ENCODE measurements at places on chromosomes 4 and X.

- DNase-seq = no peak
Observed at GRCh38 chr4:137266511-137266910, 265.8 kb downstream of the PCDH18 start.

GRCh38 chrX:21943460-21944135 lies 3.1 kb downstream of the SMS start:
- no peak for DNase-seq

- DNase-seq = no peak
Observed at GRCh38 chr4:27187786-27188185, 327.1 kb downstream of the STIM2 start.

DNA sequence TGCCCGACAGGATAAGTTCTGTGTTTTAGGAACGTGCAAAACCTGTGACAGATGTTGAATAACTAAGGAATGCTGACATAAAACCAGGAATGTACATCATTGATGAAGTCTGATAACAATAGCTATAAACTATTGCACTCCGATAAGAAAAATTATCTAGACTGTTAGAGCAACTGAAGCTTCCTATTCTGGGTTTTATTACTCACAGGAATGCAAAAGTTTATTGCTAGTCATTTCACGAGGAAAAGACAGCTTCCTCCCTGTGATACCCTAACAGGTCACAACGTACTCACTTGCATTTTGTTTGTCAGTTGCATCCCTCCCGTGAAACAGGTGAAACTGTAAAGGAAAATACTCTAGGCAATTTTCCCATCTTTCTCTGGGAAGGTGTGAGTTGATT lies 65.9 kb downstream of the CLDN22 start:
- no peak for DNase-seq

DNA sequence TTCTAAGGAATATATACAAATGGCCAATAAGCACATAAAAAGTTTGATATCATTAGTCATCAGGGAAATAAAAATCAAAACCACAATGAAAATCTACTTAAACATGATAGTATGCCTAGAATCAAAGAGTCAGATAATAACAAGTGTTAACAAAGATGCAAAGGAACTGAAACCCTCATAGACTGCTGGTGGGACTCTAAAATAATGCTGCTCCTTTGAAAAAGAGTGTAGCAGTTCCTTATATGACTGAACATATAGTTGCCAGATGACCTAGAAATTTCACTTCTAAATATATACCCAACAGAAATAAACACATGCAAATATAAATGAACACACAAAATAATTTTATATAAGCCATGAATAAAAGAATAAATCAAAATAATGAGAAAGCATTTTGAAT lies 205.1 kb upstream of the CTSO start:
- DNase-seq = no peak

DNA sequence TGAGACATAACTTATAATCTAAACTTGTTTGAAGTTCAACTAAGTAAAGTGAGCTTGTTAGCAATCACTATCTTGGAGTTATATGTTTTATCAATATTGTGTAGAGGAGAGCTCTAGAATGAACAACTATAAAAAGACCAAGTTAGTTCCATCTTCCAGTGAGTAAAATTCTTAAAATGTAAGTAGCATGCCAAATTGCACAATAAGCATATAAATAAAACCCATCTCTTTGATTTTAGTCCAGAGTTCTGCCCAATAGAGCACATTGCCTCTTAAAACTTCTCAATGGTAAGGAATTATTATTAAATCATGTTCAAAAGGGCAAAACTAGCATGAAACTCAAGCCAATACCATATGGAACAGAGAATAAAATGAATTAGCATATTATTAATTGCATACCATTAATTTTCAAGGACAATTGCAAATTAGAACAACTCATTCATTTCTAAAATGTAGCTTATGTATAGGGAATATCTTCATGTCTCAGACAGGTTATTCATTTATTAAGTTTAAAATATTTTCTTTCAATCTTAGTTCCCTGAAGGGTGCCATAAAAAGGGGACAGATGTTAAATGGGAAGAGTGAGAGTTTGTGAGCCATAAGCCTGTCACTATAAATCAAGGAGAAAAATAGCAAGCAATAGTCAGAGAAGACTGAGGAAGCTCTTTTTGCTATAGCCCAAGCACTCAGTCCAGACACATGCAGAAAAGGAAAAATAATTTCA lies 507.6 kb downstream of the CENPC start:
- DNase-seq = no peak

GRCh38 chrX:66638591-66639500 lies at the start of gene EDA2R:
TSS of gene EDA2R (minus strand) at chrX:66639078. CDS start at chrX:66616020, 23,058 bp downstream.
- no peak for DNase-seq

DNA sequence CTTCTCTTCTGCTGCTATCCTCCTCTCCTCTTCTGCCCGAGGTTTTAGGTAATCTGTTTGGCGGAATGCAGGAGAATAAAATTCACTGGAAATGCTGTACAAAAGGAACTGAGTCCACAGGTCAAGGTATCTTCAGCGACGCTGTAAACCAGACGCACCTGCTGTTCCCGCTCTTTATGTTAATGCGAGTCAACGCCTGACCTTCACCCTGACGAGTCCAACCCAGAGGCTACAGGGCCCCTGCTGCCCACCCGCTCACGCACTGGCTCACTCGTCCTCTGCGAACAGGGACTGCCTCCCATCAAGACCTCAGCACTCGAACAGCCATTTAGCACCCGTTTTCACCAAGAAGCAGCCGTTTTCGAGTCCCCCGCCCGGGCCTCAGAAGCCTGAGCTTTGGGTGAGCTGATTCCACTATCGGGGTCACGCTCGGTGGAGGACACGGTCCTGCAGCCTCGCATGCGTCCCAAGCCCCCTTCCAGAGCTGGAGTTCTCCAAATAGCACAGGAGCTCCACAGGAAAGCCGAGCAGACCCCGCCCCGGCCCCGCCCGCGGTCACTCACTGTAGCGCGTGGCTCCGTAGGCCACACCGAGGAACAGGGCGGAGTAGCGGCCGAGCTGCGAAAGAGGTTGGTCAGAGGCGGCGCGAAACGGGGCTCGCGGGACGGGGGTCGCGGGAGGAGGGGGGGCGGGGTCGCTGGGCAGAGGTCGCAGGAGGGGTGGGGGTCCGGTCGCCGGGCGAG lies 556 bp downstream of the ATP5ME start:
- DNase-seq = no peak

DNA sequence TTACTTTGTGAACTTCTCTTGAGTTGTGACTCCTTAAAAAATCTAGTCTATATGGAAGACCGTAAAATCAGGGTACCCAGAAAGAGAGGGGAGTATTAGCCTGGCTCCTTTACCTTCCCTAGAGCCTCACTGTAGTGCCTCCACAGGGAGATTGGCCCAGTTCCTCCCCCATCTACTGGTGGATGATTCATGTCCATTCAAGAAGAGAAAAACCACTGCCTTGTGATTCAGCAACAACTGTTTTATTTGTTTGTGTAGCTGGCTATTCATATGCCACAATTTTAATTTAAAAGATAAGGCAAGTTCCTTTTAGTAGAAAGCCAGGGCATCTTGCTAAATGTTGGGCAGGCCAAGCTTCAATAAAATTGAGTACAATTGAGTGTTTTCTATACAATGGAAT lies 221.8 kb upstream of the KCNIP4 start:
- no peak for DNase-seq

GRCh38 chr4:175905925-175906324 lies 93.9 kb upstream of the GPM6A start:
- no peak for DNase-seq

- DNase-seq = no peak
Observed at GRCh38 chr4:108425988-108426387, 194.4 kb upstream of the RPL34 start.

DNA sequence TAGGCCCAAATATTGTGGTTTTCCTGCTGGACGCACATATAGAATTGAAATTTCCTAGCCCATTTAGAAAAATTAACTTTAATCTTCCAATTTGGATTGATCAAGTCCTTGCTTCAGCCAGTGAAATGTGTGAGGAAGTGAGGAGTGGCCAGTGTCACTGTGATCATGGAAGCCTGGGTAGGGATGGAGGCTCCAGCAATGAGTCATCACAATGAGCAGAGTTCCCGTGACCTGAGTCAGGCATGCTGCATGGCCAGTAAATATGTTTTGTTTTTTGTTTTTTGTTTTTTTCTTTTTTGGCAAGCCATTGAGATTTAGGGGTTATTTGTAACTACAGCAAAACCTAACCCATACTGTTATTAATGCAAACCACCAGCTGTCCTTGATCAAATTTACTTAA lies 52.1 kb downstream of the IDS start:
- DNase-seq = no peak

- DNase-seq = no peak
Observed at GRCh38 chr4:151324752-151325110, 674 bp downstream of the SH3D19 start.

DNA sequence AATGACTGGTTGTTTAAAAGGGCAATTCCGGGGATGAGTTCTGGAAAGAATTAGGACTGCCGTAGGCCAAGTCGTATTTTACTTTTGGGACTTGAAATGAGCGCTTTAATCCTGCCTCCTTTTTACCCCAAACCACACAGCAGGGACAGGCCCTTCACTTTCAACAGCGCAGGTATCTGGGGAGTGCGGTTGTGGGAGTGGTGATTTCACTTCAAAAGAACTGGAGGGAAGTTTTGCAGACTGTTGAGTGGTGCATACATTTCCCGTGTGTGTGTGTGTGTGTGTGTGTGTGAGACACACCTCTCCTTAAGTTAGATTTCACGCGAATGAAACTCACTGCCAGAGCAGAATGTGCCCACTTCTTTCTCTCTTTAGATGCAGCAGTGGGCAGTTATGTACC lies 2.8 kb downstream of the NHS start:
- no peak for DNase-seq

- no peak for DNase-seq
Observed at GRCh38 chr4:173446416-173446815, 47.5 kb upstream of the SCRG1 start.

DNA sequence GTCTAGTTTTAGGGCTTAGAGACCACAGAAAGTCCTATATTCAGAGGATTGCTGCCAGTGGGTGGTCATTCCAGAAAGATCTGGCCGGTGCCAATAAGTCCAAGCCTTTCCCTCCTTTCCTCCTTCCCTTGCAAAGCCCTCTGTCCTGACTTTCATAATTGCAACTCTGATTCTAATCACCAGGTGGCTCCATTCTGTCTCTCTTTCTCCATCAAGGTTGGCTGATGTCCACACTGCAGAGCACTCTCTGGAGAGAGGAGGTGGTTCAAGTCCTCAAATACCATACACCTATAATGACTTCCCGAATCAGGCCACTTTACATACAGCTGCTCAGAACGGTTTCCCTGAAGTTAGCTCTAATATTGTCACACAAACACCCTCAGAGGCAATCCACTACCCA lies 22.4 kb upstream of the ARMCX4 start:
- no peak for DNase-seq

- no peak for DNase-seq
Observed at GRCh38 chrX:124242131-124242530, 90.3 kb upstream of the TEX13D start.

- DNase-seq = no peak
Observed at GRCh38 chrX:12447448-12448064, 309.3 kb downstream of the FRMPD4 start.

DNA sequence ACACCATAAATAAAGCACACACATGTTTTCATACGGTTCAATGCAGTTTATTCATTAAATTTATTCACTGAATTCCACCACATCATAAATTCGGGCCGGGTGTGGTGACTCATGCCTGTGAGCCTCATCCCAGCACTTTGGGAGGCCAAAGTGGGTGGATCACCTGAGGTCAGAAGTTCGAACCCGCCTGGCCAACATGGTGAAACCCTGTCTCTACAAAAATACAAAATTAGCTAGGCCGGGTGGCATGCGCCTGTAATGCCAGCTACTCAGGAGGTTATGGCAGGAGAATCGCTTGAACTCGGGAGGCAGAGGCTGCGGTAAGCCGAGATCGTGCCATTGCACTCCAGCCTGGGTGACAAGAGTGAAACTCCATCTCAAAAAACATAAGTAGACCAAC lies 131.6 kb downstream of the PDS5A start:
- DNase-seq = no peak

- DNase-seq = no peak
Observed at GRCh38 chr4:180650273-180650672, 1592.9 kb upstream of the TENM3 start.

DNA sequence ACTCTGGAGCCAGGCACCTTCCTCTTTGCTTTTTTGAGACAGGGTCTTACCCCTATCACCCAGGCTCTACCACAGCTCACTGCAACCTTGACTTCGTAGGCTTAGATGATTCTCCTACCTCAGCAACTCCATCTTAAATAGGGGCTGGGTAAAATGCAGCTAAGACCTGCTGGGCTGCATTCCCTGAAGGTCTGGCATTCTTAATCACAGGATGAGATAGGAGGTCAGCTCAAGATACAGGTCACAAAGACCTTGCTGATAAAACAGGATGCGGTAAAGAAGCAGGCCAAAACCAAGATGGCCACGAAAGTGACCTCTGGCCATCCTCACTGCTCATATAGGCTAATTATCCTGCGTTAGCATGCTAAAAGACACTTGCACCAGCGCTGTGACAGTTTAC lies 770.8 kb upstream of the PRKX start:
- DNase-seq = no peak

DNA sequence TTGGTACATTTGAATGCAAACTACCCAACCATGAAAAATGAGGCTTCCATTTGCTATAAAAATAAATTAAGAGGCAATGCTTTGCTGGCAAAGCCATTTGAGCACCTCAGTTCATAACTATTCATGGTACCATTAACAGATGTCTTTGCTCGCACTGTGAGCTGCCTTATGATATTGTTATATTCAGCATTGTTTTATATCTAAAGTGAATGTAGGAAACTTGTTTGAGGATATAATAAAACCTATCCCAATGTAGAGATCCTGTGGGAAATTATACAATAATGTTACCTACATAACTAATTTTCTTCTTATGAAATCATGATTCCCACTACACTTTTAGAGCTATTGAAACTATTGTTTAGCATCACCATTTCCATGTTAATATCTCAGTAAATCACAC lies 125.2 kb upstream of the TRAM1L1 start:
- no peak for DNase-seq

DNA sequence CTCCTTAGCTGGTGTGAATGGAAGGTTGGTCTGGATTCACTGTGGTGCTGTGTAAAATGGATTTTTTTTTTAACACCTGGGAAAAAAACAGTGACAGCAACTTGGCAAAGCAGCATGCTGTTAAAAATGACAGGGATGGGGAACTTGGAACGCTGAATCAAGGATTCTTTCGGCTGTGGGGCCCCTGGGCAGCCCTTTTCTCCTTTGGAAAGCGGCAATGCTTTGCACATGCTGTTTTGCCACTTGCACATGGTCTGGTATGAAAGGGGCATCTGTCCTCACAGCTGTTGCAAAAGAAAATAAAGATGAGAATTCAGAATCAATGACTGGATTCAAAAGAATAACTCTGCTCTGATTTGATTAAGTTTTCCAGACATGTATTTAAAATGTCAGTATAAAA lies 10.7 kb upstream of the PIGA start:
- no peak for DNase-seq

DNA sequence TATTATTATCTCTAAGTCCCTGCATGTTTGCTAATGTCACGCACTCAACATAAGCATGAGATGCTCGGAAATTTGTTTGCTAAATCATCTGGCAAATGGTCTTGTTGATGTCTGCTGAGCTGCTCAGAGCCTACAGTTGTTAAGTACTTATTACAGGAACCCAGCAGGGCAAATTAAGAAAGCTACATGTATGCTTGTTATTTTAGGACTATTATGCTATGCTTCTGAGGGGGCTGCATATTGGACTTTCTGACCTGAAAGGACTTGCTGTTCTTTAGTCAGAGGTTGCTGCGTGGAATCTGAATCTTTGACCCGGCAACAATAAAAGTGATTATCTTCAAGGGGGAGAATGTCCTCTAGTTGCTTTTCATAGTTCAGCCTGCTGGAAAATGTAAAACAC lies 36.3 kb upstream of the TENM3 start:
- DNase-seq = no peak

GRCh38 chr4:150079081-150079581 lies 886 bp downstream of the DCLK2 start:
- no peak for DNase-seq

GRCh38 chrX:41553688-41554087 lies 106.5 kb downstream of the NYX start:
- no peak for DNase-seq

Data from T-helper 9 cell (primary cell).